EL (cell line): ENCODE measurements at places on chromosomes 5 and 9.

DNA sequence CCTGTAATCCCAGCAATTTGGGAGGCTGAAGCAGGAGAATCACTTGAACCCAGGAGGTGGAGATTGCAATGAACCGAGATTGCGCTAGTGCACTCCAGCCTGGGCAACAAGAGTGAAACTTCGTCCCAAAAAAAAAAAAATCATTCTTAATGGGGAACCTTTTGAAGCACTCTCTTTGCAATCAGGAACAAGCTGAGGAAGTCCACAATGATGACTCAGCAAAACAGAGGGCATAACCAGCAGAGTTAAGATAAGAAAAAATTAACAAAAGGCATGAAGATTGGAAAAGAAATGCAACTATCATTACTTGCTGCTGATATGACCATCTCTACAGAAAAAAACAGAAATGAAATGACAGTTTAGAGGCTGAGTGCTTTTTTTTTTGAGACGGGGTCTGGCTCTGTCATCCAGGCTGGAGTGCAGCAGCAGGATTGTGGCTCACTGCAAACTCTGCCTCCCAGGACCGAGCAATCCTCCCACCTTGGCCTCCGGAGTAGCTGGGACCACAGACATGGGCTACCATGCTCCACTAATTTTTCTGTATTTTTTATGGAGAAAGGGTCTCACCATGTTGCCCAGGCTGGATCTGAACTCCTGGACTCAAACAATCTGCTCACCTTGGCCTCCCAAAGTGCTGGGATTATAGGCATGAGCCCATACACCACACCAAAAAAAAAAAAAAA, 88.0 kb downstream of the FNBP1 start:
- no peak for DNase-seq

DNA sequence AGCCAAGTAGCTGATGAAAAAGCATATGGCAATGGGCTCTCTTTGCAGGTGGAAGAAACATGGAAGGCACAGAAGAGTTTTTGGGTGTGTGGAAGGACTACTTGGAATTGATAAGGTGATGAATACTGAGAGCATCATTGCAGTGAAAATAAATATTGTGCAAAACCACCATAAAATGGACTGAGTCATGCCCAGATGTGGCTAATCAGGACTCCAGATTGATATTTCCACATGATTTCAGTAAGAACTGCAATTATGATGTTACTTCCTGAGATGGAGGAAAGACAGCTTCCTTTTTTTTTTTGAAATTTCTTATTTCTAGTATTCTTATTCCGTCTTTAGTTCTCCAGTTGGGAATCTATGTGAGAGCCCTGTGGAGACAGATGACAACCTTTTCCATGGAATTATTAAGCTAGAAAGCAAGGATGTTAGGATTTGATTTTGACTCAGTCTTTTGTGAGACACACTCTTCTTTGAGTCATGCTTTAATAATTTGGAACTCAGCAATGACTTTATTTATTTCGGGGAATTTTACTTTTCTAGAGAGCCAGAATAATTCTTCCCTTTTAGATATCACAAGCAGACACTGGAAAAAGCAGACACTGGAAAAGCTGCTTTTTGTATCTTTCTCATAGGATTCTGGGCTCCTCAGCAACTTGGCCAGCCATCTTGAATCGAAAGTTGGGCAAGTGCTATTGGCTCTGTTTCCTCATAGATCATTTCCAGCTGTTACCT, 94.2 kb upstream of the VCAN start:
- peak; percentile 71 for DNase-seq

- DNase-seq, result peak; percentile 18
Measured at GRCh38 chr9:132806723-132807421, 71.2 kb downstream of the AK8 start.

- DNase-seq, result no peak
Measured at GRCh38 chr5:156328161-156328560, 1.2 kb downstream of the SGCD start.

- DNase-seq, result no peak
Measured at GRCh38 chr5:122220511-122220910, 91.2 kb downstream of the ZNF474 start.

DNA sequence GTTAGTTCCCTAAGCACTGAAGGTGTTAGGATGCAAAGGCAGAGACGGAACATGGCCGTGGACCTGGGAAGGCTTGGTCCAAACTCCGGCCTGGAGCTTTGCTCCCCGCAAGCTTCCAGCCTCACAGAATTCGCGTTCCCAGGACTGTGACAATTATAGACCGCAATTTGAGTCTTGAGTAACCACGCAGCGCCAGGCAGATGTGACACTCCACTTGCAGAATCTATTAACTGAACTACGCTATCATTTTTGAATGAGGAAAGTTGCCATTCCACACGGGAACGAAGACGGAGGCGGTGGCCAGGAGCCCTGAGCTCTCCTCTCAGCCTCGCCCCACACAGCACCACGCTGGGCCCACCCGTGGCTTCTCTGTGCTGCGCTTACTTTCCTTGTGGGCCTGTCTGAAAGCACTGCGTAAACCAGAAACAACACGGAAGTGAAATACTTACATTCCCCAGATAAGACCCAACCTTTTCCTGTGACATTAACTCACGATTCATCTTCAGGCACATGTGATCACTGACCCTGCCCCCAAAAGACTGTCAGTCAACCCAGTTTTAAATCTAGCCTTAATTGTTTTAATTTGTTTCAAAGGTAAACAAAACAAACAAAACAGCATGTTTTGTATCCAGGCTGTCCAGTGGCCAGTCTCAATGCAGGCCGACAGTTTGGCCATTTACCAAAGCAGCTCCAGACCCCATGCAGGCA, 16.1 kb upstream of the COL5A1 start:
- peak; percentile 40 for DNase-seq

DNA sequence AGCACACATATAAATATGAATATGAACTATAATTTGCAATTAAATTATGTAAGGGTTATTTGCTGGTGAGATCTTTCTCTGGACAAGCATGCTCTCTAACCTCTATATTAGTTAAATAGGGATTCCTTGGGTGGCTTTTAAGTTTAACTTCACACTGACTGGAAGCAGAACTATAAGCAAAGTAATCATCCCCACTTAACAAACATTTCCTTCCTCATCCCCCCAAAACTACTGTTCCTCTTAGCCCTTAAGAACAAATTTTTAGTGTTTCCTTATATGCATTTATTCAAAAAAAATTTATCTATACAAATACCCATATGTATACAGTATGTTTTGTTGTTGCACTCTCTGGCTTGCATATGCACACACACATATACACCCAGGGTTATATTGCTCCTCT, 512.1 kb upstream of the MEF2C start:
- DNase-seq, result no peak

- no peak for DNase-seq
Measured at GRCh38 chr9:111144741-111145140, 106.5 kb upstream of the LPAR1 start.

DNA sequence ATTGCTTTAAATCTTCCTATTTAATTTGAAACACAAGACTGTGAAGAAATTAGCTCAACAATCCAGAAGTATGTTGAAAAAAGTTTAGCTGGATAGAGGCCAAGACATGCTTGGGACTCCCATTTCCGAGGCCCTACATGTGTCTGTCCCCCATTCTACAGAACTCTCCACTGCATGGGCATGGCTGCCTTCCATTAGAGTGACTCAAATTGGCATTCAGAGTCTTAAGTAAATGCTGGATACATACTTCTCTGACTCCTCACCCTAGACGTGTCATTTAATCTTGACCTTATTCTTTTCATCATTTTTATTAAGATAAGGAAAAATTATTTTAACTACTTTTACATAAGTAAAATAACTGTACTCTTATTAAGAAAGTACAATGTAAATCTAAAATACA, 530.4 kb upstream of the CDH9 start:
- no peak for DNase-seq

DNA sequence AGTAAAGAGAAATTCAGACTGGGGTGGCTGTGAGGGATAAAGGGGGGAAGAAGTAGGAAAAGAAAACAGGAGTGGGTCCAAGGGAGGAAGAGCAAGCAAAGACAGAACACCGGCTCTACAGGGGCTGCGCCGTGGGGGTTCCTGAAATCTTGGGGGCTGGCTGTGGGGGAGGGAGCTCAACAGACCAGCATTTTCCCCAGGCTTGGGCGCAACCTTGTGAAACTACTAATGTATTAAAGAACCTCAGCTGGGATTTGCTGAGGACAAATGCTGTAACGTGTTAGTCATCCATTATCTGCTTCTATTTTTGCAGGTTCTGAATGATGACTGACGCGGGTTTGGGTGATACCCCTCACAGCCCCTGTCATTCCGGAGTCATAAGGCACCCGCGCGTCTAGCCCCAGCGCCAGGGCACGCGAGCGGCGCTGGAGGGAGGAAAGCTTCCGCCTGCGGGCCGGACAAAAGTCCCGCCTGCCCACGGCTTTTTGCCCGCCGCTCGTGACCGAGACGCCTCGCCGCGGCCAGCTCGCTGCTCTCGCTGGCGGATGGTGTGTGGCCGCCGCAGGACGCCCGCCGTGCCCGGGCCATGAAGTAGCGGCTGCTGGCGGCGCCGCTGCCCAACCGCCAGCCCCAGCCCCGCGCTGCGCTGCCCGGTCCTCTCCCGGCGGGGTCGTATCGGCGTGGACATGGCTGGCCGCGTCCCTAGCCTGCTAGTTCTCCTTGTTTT, 110.6 kb downstream of the PAM start:
- peak; percentile 86 for DNase-seq

DNA sequence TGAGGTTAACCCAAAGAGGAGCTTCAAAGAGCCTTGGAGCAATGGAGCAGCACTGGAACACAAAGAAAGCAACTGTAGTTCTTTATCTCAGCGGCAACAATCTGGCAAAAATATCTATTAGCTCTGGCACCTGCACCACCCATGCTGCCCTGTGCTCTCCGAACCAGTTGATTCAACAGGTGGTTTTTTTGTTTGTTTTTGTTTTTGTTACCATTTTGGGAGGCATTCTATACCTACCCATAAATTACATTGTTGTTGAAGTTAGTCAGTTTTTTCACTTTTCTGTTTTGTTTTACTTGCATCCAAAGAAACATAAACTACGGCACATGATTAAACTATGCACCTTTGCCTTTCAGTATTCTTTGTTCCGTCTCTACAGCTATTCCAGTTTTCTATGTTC, 16.2 kb downstream of the ESM1 start:
- DNase-seq, result no peak

GRCh38 chr5:42990892-42991291, 49.2 kb downstream of the ANXA2R start:
- no peak for DNase-seq

- no peak for DNase-seq
Measured at GRCh38 chr5:78367318-78367991, 7.0 kb downstream of the SCAMP1 start.

GRCh38 chr5:61667525-61668218, 335.6 kb downstream of the ZSWIM6 start:
- no peak for DNase-seq

- DNase-seq, result peak; percentile 89
Measured at GRCh38 chr5:137220523-137220927, 278.6 kb downstream of the SPOCK1 start.

DNA sequence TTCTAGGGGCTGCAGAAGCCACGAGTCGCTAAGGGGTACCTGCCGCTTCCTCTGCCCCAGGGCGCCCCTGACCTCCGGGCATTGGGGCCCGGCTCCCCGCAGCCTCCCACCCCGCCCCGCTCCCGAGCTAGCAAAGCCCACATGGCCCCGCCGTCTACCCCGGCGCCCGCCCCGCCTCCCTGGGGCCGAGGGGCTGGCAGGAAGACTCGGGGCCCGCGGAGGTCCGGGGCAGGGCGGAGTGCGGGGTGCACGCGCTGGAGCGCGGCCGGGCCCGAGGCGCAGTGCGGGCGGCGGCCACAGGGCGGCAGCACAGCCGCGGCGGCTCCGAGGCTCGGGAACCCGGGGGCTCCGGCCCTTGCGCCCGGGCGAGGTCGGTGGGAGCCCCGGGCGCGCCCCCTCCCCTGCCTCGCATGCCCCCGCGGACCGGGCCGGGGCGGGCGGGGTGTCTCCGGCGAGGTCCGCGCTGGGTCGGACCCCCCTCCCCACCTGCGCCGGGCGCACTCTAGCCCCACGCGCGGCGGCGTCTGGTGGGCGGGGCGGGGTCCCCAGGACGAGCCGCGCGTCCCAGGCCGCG, 6.7 kb downstream of the NRARP start:
- no peak for DNase-seq

DNA sequence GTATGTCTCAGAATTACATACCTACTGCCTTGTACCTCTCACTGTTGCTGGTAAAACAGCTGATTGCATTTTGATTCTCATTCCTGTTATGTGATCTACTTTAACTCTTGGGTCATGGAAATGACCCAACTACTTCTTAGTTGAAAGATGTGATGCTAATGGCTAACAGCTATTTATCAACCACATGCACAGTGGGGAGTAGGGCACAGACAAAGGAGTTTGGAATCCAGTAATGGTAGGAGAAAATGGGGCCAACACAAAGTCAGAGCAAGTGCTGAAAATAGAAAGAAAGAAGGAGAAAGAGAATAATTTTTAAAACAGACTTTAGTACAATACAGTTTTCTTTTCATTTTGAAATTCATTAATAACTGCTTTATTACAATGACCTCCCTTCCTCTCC, 241.0 kb downstream of the PTPRD start:
- no peak for DNase-seq

- no peak for DNase-seq
Measured at GRCh38 chr5:134877159-134877558, 3.0 kb downstream of the TXNDC15 start.

GRCh38 chr5:16742938-16743337, 126.1 kb upstream of the RETREG1 start:
- no peak for DNase-seq
